Fibroblast of lung (primary cell): ENCODE measurements at places on chromosomes 5 and 9.
A peak's percentile ranks its signal among the peaks of the same experiment; 100 is the strongest.

DNA sequence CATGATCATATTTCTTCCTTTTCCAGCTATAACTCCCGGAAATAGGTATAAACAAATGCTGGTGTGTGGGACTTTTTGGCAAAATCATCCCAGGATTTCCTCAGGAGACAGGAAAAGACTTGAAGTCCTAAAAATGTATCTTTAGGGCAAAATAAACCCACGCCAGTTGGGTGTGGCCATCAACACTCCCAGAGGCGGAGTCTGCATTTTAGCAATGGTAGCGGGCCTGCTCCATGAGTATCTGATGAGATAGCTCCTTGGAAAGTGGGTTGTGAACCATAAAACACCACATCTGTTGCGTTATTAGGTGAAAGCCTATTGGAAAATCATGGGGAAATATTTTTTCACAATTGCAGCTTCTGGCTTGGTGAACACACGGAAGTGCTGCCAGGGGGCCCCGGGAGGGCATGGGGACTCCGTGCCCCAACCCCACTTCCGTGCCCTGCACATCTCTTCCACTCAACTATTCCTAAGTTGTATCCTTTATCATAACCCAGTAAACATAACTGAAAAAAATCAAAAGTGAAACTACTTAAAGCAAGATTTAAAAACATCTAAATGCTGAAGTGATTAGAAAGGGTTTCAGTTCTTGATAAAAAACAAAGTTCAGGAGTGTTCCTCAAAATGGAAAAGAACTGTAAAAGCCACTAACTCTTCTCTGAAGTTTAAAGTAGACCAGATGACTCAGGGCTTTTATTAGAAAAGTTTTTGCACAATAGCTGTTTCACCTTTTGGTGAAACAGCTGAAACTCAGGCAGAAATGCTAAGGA, 111.2 kb downstream of the LRRC70 start:
- no peak for DNase-seq

DNA sequence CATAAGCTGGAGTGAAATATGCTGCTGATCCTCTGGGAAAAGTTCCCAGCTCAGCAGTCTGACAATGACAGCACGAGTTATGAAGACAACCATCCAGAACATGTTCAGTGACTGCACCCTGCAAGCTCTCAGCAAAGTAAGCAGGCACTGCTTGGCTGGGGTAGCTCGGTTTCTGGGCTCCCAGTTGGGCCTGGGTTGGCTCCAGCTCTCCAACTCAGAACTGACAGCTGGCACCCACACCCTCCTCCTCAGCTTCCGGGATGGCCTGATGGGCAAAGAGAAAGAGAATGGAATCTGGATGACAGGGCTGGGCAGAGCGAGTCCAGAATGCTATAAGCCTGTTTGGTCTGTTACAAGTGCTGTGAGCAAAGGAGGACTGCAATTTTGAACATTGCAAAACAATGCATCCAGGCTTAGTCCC, 185.0 kb downstream of the CSNK1G3 start:
- peak; percentile 38 for DNase-seq

- DNase-seq: no peak
Observed at GRCh38 chr5:35374584-35374983, 144.3 kb upstream of the PRLR start.

DNA sequence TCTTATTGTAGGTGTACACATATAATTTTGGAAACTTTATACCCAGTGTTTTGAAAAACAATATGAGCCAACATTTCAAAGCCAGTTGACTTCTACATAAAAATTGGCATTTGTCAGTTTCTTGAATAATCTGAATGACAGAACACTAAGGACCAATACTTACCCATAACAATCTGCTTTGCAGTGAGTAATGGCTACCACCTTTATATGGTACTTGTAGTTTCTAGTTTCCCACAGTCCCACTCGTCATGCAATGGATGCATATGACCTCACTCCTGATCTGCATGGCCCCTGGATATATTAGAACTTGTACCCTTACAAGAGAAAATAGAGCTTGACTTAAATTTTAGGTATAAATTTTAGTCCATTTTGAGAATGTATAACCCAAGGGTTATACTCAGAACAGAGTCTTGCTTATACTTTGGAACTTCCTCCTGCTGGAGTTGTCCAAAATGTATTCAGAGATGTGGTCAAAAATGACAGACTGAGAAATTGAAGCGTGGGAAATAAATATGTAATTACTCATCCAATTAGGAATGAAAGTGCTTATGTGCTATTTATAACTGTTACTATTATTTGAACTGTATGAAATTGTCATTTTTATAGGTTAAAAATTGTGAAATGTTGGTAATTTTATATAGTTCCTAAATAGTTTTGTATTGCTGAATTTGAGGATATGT, 19.5 kb downstream of the XRCC4 start:
- peak; percentile 72 for DNase-seq

DNA sequence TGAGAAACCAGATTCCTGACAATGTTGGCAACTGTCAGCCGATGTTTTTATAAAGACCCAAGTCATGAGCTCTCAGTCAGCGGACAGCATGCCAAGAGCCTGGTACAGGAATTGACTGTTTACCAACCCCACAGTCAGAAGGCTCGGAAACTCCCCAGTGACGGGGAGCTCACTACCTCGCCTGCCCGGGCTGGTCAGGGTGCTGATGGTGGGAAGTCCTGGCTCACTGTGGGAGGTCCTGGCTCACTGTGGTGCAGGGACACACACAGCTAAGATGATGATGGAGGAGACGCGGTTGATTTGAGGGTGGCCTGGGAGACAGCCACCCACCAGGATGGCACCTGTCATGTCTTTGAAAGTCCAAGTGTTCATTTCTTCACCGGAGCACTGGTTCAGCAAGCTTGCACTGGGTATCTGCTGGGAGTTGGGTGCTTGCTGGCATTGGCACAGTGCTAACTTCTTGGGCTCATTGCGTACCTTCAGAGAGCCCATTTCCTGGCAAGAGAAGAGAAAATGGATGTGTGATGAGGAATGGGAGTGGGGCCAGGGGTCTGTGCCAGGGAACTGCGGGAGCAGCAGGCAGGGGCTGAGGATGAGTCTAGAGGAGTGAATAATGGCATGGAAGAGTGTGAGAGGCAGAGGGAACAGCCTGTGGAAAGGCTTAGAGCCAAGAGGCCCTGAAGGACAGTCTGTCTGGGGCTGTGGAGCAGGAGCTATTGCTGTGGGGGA, 15.3 kb downstream of the ASS1 start:
- DNase-seq: no peak

GRCh38 chr5:9834871-9835770, 205.0 kb upstream of the TAS2R1 start:
- peak; percentile 20 for DNase-seq

GRCh38 chr9:109186857-109187520, 19.9 kb upstream of the FRRS1L start:
- DNase-seq: no peak

GRCh38 chr9:31390403-31391025, 993.9 kb upstream of the ACO1 start:
- no peak for DNase-seq

- DNase-seq: no peak
Observed at GRCh38 chr5:177124486-177124991, 9.0 kb upstream of the NSD1 start.

- DNase-seq: peak; percentile 86
Observed at GRCh38 chr5:17373814-17374556, 124.0 kb upstream of the TAF11L2 start.

DNA sequence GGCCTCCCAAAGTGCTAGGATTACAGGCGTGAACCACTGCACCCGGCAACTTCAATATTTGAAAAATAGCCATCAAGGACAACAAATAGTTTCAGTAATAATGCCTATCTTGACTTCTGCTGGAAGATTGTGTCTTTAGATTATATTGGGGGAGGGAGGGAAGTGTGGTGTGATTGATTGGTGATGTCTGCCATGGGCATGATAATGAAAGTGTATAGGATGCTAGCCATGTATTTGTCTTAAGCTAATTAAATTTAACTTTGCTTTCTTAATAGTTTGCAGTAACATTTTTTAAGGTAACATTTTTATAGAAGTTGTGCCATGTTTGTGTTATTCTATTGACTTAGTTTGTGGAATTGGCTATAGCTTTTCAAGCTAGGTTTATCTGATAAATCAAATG, 4.6 kb downstream of the JMY start:
- no peak for DNase-seq

DNA sequence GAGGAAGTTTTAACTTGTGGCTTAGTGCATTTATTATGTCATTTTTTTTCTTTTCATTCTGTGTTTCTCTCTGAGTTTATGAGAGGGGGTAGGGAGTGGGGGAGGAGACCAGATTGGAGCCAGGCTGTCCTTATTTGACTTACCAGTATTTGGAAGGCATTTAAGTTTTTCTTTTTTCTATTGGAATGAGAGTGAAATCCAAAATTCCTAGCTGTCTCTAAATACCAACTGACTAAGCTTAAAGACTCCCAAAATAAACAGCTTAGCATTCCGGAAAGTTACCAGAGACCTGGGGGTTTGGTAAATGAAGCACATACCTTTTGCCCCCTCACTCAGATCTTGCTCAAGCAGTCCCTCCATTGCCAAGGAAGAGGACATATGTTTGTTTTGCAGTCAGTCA, 581.9 kb upstream of the BRINP1 start:
- peak; percentile 4 for DNase-seq

DNA sequence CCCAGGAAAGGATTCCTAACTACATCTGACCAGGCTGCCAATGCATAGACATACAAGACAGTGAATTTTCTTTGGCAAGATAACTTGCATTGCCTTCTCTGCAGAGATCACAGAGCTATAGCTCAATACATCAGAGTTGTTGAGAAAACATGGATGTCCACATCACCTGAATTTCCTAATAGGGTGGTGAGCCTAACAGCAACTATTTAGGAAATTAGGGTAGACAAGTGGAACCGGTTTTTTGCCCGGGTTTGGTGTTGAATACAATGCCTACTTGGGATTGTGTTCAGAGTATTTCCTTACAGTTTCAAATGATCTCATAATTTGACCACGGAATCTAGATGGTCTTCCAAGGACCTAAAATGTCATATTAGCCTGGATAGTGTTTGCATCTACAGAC, 262.7 kb downstream of the KIF4B start:
- no peak for DNase-seq
